Cortex of kidney (tissue), 1 donor: ENCODE measurements at places on chromosomes 16 and 17.

DNA sequence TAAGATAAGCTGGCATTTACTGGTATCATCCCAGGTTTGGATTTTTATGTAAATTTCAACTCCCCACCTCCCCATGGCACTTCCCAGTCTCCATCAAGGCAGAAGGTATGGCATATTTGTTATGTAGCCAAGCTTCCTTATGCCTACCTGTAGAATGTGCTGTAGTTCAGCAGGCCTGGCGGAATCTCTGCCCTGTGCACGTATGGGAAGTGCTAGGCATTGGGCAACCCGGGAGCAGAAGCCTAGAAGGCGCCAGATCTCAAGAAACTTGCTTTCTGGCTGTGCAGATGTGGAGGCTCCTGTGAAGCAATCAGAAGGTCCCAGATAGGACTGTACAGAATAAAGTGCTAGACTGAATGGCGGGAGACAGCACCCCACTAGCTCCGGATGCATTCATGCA lies 64.7 kb downstream of the SNX20 start:
- no peak for DNase-seq

DNA sequence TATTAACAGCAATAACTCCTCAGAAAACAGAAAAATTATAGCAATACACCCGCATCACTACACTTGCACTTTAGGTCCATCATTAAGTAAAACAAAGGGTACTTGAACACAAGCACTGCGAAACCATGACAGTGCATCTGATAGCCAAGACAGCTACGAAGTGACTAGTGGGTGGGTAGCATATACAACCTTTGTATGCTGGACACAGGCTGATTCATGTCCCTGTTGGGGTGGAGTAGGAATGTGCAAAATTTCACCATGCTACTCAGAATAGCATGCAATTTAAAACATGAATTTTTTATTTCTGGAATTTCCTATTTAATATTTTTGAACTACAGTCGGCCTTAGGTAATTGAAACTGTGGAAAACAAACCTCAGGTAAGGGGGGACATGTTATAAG lies 2414.1 kb downstream of the TP53TG3F start:
- DNase-seq: no peak

- no peak for DNase-seq
Measured at GRCh38 chr17:71709271-71709890, 411.4 kb upstream of the SOX9 start.

- no peak for DNase-seq
Measured at GRCh38 chr16:29712809-29713208, 33.0 kb downstream of the C16orf54 start.

- no peak for DNase-seq
Measured at GRCh38 chr16:10594312-10594950, 14.0 kb upstream of the EMP2 start.

DNA sequence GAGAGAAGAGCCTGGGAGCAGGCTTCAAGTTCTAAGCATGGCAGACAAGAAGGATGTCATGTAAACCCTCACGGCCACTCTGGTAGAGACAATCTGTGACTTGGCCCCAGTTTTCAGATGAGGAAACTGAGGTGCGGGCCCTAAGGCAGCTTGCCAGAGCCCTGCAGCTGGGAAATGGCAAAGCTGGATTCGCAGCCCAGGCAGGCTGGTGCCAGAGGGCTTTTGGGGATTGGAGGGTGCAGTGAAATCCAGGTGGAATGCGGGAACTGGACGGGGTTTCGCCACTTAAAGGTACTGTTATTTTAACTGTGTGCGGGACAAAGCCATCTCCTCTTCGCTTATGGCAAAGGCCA lies 477 bp upstream of the OSGIN1 start:
- no peak for DNase-seq

- DNase-seq: no peak
Measured at GRCh38 chr17:4566785-4567184, 6.4 kb upstream of the GGT6 start.

DNA sequence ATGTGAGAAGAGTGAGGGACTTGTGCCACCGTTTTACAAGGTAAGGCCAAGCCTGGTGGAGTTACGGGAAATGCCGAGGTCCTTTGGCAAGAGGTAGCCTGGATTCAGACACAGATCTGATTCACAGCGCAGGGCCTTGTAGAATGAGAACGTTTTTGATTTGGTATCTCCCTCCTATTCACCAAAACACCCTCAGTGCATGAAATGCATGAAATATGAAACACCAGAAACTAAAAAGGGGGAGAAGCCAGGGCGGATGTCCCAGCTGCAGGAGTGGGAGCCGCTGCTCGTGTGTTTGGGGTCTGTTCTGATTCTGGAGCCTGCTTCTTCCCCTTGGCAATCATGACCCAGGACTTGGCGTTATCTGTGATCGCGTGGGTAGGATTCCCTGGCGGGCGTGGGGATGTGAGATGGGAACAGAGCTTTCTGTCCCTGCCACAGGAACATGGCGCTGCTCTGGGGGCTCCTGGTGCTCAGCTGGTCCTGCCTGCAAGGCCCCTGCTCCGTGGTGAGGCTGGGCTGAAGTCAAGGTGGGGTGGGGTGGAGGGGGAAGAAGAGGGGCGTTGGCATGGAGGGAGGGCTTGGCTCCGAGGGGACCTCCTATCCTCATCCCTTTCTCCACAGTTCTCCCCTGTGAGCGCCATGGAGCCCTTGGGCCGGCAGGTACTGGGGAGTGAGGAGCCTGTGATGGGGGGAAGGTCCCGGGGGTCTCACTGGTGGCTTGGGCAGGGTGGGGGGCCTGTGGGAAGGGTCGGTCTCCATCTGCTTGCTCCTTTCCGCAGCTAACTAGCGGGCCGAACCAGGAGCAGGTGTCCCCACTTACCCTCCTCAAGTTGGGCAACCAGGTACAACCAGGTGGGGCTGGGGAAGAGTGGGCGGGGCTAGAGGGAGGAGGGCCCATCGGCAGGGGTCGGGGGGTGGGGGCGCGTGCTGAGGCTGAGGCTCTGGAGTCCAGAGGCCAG lies 2.2 kb downstream of the SERPINF2 start:
- DNase-seq: no peak

DNA sequence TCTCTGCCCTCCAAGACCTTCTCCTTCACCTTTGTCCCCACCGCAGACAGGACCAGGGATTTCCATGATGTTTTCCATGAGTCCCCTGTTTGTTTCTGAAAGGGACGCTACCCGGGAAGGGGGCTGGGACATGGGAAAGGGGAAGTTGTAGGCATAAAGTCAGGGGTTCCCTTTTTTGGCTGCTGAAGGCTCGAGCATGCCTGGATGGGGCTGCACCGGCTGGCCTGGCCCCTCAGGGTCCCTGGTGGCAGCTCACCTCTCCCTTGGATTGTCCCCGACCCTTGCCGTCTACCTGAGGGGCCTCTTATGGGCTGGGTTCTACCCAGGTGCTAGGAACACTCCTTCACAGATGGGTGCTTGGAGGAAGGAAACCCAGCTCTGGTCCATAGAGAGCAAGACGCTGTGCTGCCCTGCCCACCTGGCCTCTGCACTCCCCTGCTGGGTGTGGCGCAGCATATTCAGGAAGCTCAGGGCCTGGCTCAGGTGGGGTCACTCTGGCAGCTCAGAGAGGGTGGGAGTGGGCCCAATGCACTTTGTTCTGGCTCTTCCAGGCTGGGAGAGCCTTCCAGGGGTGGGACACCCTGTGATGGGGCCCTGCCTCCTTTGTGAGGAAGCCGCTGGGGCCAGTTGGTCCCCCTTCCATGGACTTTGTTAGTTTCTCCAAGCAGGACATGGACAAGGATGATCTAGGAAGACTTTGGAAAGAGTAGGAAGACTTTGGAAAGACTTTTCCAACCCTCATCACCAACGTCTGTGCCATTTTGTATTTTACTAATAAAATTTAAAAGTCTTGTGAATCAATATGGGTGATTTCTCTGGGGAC lies 12.2 kb downstream of the CX3CL1 start:
- DNase-seq: no peak

GRCh38 chr16:16073891-16074881 lies 124.8 kb downstream of the ABCC1 start:
- no peak for DNase-seq

- DNase-seq: no peak
Measured at GRCh38 chr16:2969545-2970521, 685 bp downstream of the PAQR4 start.

GRCh38 chr17:46764000-46764708 lies 54.3 kb downstream of the WNT3 start:
- DNase-seq: no peak
